Glomerular endothelial cell (primary cell): ENCODE measurements at places on chromosomes 11 and 22. TPM values are rescaled to one million over a fixed set of nuclear protein-coding genes. Genes with fewer than 3 reads are reported as not detected.

KRTAP5-11 gene
- not detected in 2 replicates for total RNA-seq

HNRNPUL2 gene
- total RNA-seq = 13.2 and 23.6 TPM in 2 replicates

DDT gene
- total RNA-seq = 94.8 and 116 TPM in 2 replicates

TRPC6 gene
- total RNA-seq = 0.05 and 1.2 TPM in 2 replicates

TNNT3 gene
- not detected in 2 replicates for total RNA-seq

OR8D4 gene
- total RNA-seq = not detected in 2 replicates

EP300 gene
- total RNA-seq = 62.8 and 68.1 TPM in 2 replicates
